ENCODE measurements at places on chromosomes 12 and 14.

DNA sequence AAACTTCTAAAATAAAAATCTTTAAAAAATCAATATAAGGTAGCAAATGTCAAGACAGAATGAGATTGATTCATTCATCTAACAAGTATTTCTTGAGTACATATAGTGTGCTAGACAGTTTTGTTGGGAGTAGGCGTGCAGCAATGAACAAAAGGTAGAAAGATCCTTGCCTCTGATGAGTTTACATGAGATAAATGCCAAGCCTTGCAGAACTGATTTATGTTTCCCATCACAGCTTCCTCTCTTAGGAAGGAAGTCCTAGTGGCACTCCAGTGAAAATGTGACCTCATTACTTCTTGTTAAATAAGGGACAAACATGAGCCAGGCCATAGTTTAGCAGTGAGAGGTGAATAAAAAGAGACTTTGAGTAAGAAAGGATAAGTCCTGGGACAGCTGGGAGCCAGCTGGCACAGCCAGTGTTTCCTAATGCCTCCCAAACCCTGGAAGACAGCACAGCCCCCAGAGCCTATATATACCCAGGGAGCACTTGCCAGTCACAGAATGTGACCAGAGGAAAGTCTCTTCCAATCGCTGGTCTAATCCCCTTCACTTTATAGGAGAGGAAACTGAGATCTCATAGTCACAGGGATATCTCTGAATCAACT is 4.7 kb upstream of the COCH start:
- DNase-seq, result no peak

GRCh38 chr12:80632835-80633234 is 74.6 kb upstream of the MYF6 start:
- no peak for DNase-seq

DNA sequence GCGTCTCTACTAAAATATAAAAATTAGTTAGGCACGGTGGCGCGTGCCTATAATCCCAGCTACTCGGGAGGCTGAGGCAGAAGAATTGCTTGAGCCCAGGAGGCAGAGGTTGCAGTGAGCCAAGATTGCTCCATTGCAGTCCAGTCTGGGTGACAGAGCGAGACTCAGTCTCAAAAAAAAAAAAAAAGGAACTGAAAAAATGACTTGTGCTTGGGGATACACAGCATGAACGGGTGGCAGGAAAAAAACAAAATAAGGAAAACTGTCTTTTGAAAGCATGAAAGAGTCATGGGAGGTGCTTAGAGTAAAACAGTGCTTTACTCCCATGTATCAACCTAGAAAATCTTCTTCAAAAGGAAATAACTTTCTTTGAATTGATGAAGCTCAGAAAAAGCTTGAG is 80.8 kb downstream of the TMTC1 start:
- DNase-seq, result no peak

- DNase-seq, result no peak
Measured at GRCh38 chr12:106223485-106224354, 24.1 kb downstream of the CKAP4 start.

DNA sequence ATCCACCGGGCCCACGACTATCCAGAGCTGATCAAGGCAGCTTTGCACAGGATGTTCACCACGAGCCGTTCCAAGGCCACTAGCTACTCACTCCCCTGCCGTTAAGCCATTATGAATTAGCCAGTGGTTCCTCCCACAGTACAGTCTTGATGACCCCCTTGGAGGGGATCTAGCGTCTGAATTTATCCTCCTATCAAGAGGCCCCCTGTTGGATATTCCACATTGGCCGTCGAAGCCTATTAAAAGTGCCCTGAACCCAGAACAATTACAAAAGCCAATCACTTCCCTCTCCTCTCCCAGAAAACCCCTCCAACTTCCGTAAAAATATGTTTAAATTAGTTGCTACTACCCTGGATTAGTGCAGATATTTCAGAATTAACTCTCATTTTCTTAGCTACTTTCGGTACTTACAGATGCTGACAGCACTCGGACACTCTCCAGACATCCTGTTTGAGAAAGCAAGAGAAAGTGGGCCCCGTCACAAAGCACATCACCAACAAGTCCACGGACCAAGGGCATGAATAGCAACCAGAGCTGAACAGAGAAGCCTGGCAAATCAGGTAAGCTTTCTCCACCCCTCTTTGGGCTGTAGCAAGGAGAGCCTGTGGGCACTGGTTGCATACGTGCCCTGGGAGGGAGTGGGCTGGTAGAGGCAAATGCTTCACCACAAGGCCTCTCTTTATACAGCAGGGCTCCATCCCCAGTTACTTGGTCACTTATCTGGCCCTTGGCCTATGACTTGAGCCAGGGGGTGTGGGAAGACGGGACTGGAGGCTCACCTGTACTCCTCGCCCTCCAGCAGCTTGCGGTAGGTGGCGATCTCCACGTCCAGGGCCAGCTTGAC is 5.3 kb downstream of the KRT3 start:
- no peak for DNase-seq

GRCh38 chr14:67736771-67737170 is 35.1 kb downstream of the RDH12 start:
- no peak for DNase-seq

DNA sequence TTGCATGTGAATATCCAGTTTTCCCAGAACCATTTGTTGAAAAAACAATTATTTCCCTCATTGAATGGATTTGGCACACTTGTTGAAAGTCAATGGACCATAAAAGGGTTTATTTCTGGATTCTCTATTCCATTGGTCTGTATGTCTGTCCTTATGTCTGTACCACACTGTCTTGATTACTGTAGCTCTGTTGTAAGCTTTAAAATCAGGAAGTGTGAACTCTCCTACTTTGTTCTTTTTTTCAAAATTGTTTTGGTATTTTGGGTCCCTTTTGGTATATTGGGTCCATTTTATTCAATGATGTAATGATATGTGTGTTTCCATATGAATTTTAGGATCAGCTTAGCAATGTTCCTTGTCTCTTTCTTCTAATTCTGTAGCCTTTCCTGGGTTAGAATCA is 64.8 kb downstream of the PPP2R5C start:
- DNase-seq, result no peak

DNA sequence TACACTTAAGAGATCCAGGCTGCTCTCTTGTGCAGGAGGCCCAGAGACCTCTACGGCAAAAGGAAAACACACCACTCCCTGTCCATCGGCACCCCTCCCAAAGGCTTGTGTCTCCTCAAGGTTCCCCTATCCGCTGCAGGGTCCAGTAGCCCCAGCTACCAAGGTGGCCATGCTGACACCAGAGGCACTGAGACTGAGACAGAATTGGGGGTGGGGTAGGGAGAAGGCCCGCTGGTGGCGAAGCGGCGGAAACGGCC is 590 bp downstream of the DDIT3 start:
- DNase-seq, result no peak
